ENCODE measurements at places on chromosomes 5 and 9.
A peak's percentile ranks its signal among the peaks of the same experiment; 100 is the strongest.

DNA sequence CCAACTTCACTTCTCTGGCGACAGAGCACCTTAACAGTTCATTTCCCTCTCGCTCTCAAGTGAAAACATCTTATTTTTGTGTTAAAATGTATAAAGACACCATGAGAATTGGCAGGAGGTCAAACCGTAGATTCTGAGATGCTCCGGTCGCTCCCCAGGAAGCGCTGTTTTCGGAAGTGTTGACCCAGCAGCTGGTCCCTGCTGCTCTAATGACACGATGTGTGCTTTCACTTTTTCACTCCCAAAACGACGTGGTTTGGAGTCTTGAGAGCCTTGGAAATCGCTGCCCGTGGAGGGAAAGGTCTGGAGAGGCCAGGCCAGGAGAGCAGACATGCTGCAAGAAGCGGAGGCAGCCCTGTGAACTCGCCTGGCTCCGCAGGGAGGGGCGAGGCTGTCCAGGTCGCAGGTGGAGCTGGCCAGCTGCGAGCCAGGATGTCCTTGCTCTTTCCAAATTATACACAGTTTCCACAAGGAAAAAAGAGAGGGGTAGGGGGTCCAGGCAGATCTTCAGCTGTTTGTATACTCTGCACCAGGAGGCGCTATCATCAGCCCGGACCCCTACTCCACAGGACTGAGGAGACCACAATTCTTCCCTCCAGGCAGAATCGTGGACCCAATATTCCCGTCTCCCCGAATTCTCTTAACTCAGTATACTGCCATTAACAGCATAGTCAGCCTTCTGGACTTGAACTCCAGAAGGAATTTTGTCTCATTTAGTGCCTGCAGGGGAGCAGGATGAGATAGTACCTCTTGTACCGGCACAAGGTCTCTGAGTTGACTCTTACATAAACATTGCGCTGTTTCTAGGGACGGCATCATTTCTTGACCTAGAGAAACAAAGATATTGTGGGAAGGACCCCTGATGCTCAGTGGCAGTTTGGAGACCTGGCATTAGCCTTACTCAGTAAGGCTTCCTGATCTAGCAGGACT, 248.6 kb upstream of the ANKRD55 start:
- H3K4me3 ChIP-seq, result peak overlapping the region; percentile 84
- H3K27me3 ChIP-seq, result peaks cover 14% of the 10 kb centered on the region
- peak; percentile 30 for DNase-seq
- peaks cover 44% of the 10 kb centered on the region for H3K4me1 ChIP-seq
- no peaks in the 10 kb centered on the region for H3K36me3 ChIP-seq

DNA sequence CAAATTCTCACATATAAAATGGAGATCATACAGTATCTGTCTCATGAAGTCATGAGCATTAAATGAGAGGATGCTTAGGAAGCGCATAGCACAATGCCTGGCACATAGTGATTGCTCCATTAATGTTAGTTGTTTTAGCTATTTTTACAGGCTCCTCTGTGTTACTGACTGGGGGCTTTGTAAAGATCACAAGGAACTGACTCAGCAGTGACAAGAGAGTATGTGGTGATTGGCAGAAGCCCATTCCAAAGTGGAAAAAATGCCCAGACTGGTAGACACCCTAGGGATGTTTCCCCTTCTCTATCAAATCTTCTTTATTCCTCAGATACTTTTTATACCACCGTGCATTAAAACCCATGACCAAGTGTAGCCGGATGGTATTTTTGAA, 33.5 kb downstream of the ABLIM3 start:
- no peaks in the 10 kb centered on the region for H3K36me3 ChIP-seq
- no peak for DNase-seq
- peaks cover 21% of the 10 kb centered on the region for H3K4me1 ChIP-seq
- peaks cover 10% of the 10 kb centered on the region for H3K27me3 ChIP-seq

DNA sequence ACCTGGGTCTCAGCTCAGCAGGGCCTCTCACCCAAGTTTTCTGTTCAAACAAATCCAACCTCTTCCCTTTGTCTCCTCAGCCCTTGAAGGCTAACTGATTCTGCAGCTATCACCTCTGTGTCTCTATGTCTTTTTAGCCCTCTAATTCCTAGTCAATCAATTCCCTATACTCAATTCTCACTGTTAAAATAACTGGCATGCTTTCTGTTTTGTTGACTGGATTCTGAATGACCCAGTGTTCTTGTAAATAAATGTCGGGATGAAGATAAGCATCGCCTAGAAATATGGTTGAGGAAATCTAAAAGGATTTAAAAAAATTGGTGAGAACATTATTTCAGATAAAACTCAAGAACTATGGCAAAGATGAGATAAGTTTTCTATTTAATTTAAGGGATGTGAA, 210.2 kb downstream of the ICE1 start:
- no peak overlapping the region for H3K27ac ChIP-seq
- peaks cover 15% of the 10 kb centered on the region for H3K27me3 ChIP-seq
- H3K4me1 ChIP-seq, result peaks cover 7% of the 10 kb centered on the region
- H3K36me3 ChIP-seq, result no peaks in the 10 kb centered on the region
- no peak for DNase-seq

DNA sequence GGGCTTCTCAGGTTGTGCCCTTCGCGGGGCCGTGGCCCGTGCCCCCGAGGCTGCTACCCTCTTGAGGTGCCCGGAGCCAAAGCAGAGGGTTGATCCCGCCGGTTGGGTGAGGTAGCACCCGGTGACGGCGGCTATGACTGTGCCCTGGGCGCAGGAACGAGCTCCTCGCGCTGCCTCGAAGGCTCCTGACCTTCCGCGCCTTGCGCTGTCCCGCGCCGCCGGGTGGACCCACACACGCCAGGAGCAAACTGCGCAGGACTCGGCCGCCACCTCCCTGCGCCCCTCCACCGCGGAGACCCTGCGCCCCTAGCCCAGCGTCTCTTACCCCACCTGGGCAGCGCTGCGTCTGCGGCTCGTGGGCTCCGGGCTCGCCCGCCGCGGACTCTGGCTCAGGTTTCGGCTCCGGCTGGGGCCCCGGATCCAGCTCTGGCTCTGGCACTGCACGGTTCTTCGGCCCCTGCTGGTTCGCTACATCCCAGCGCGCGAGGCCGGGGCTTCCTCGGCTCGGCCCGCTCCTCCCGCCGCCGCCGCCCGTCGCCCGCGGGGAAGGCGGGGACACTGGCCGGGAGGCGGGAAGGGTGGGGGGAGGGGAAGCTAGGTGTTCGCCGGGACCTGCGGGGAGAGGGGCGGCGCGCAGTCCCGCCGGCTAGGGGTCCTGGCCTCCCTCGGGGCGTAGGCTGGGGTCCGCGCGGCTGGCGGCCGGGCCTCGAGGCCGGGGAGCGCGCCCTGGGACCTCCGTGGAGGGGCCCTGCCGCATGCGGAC, 5.4 kb upstream of the PITX1 start:
- no peak overlapping the region for H3K4me3 ChIP-seq
- peak; percentile 59 for DNase-seq
- peaks cover 7% of the 10 kb centered on the region for H3K4me1 ChIP-seq
- H3K27me3 ChIP-seq, result peaks cover 98% of the 10 kb centered on the region

DNA sequence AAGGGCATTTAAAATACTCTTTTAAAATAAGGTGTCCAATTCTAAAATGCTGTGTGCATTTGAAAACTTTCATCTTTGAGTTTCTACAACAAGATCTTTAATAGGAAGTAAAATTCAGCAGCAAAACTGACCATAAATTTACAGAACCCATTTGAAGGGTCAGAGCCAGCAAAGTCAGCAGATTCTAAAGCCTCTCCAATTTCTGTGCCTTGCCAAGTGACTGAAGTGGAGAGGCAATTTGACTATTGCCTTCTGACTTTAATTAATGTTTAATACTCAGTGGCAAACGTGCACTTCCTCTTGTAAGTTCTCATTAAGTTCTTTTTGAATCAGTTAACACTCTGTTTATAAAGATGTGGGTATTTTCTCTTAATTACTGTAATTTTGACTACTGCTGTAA, 155.2 kb downstream of the BAAT start:
- H3K4me3 ChIP-seq, result no peak overlapping the region
- H3K4me1 ChIP-seq, result peaks cover 21% of the 10 kb centered on the region
- H3K27ac ChIP-seq, result no peak overlapping the region
- H3K36me3 ChIP-seq, result no peaks in the 10 kb centered on the region

DNA sequence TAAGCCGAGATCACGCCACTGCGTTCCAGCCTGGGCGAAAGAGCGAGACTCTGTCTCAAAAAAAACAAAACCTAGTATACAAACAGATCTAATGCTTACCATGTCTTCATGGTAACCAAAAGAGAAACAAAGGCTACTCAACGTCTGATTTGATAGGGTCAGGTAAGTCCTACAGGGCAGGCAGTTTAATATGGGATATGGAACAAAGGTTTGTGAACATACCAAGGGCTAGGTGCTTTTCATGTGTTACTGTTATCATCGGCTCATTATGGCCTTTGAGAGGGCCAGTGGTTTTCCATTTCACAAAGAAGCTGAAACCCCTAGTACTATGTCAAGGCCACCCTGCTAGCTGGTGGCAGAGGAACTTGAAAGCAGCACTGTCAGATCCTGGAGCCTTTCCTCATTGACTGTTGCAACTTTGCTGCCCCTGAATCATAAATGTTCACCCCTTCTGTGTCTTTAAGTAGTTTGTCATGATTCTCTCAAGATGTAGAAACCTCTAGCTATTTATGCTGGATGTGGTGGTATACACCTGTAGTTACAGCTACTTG, 5.1 kb downstream of the IQGAP2 start:
- no peak overlapping the region for H3K27ac ChIP-seq
- peaks cover 1% of the 10 kb centered on the region for H3K36me3 ChIP-seq
- no peak for DNase-seq
- H3K4me3 ChIP-seq, result no peak overlapping the region
- peaks cover 3% of the 10 kb centered on the region for H3K27me3 ChIP-seq

DNA sequence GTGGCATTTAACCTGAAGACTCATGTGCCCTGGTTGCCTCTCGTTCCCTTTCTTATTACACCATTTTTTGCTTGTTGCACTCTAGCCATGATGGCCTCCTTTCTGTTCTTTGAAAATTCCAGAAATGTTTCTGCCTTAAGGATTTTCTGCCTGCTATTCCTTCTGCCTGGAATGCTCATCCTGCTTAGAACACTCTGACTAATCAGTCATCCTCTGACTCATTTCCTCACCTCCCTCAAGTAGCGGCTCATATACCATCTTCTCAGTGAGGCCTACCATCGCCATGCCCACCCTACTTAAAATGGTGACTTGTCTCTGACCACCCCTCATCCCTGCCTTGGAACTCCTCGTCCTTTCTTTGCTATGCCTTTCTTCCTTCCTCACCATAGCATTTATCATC, 68.8 kb downstream of the KIF4B start:
- DNase-seq, result no peak
- H3K4me1 ChIP-seq, result peaks cover 11% of the 10 kb centered on the region
- no peak overlapping the region for H3K4me3 ChIP-seq
- H3K36me3 ChIP-seq, result no peaks in the 10 kb centered on the region
- peaks cover 50% of the 10 kb centered on the region for H3K27me3 ChIP-seq

- no peak overlapping the region for H3K4me3 ChIP-seq
- no peaks in the 10 kb centered on the region for H3K27me3 ChIP-seq
- no peak for DNase-seq
- no peak overlapping the region for H3K27ac ChIP-seq
- no peaks in the 10 kb centered on the region for H3K4me1 ChIP-seq
- peaks cover 26% of the 10 kb centered on the region for H3K36me3 ChIP-seq
Measured at GRCh38 chr5:140951636-140952035, 14.6 kb upstream of the PCDHAC2 start.

DNA sequence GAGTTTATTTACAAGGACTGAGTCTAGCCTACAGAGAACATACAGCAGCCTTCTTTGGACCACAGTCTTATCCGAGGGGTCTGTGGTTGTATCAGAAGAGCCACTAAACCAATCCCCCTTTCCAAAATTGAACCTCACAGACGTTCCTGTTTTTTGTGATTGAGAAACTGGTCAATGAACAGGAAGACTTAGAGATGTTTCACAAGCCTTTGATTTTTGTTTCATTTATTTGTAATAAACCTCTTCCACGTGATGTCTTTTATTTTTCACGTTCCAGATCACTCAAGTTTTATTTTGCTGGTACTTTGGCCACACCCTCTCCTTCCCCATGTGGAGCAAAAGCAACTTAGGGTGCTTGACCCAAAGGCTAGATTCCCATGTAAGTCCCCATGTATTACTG, 16.1 kb downstream of the CCT5 start:
- no peak overlapping the region for H3K4me3 ChIP-seq
- H3K27me3 ChIP-seq, result no peaks in the 10 kb centered on the region
- H3K36me3 ChIP-seq, result peaks cover 37% of the 10 kb centered on the region
- DNase-seq, result no peak
- H3K27ac ChIP-seq, result peak overlapping the region; percentile 83

- no peaks in the 10 kb centered on the region for H3K4me1 ChIP-seq
- no peaks in the 10 kb centered on the region for H3K36me3 ChIP-seq
- no peak overlapping the region for H3K4me3 ChIP-seq
Measured at GRCh38 chr5:143110591-143110990, 292.9 kb downstream of the NR3C1 start.

DNA sequence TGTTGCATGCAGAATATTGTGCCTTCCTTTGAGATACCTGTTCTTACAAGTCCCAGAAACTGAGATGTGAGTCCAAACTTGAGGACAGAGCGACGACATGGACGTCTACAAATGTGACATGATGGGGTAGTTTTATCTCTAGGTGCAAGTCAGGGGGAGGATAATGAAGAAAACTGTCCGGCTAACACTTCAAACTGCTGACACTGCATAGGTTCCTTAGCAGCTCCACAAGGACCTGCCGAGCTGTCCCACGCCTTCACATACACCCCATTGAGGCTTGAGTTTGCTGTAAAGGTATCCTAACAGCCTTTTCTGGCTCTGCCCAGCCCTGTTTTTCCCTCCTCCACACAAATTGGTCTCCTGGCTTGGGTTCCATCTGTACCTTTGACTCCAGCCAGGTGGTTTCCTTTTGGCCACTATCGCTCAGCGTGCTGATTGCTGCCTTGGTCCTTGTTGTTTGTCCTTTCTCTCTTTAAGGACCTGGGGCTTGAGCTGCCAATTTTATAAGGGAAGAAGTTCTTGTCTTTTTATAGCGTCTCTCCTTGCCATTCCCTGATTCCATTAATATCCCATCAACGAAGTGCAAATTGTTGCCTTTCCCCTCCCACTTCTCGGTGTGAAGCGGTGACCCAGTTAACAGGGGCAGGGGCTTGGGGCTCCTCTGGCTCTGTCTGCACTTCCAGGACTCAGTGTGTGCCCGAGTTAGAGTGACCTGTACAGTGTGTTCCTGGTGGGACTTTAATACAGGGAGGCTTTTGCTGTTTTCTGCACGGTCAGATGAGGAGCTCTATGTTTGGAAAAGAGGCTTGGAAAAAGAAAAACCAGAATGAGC, 100.3 kb downstream of the PCSK1 start:
- H3K27me3 ChIP-seq, result peaks cover 5% of the 10 kb centered on the region
- no peak for DNase-seq

GRCh38 chr5:160198841-160199409, 30.4 kb upstream of the FABP6 start:
- no peaks in the 10 kb centered on the region for H3K36me3 ChIP-seq
- H3K27me3 ChIP-seq, result peaks cover 7% of the 10 kb centered on the region
- H3K4me3 ChIP-seq, result peak overlapping the region; percentile 60
- DNase-seq, result no peak

GRCh38 chr5:87074072-87074471, 193.6 kb upstream of the RASA1 start:
- H3K27me3 ChIP-seq, result no peaks in the 10 kb centered on the region
- no peak for DNase-seq
- no peaks in the 10 kb centered on the region for H3K36me3 ChIP-seq
- H3K27ac ChIP-seq, result no peak overlapping the region
- no peak overlapping the region for H3K4me3 ChIP-seq
- H3K4me1 ChIP-seq, result no peaks in the 10 kb centered on the region

GRCh38 chr9:78612091-78612490, 315.2 kb downstream of the PSAT1 start:
- DNase-seq, result no peak
- no peak overlapping the region for H3K27ac ChIP-seq
- no peak overlapping the region for H3K4me3 ChIP-seq

- no peak for DNase-seq
- H3K27ac ChIP-seq, result no peak overlapping the region
- no peaks in the 10 kb centered on the region for H3K27me3 ChIP-seq
- H3K4me1 ChIP-seq, result no peaks in the 10 kb centered on the region
Measured at GRCh38 chr5:39137819-39138451, 63.7 kb upstream of the RICTOR start.

All from nephron progenitor cell (in vitro differentiated cells).